DMS153 (cell line): ENCODE measurements at places on chromosomes 7 and 10.
A peak's percentile ranks its signal among the peaks of the same experiment; 100 is the strongest.

GRCh38 chr10:17915181-17915580 is 36.5 kb upstream of the SLC39A12 start:
- DNase-seq, result no peak

DNA sequence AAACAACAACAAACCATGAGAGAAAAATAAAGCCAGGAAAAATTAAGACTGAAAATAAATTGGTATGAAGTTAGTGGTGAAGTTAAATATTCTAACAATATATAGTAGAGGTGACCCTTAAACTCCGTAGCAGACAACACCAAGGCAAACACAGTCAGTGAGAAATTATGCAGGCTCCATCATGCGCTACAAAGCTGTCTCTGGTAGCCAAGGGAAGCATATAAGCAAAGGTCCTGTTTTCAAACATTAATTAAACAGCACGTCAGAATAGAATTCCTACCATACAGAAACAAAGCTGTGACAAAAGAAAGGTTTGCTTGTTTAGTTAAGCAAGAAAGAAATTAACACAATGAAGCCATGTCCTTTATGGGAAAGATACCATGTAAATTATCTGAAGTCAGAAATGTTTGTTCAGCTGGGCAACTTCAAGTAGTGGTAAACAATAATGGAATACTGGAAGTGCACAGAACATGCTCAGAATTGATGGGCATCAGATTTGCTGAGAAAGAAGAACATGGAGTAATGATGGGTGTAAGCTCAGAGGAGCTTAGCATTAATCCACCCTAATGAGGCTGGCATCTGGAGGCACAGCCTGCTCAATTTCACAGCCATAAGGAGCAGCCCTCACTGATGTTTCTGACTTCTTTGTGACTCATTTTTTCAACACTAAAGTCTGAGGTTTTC is 75.7 kb downstream of the IGF2BP3 start:
- DNase-seq, result peak; percentile 95

- no peak for DNase-seq
Observed at GRCh38 chr10:62182595-62182994, 86.0 kb downstream of the RTKN2 start.

GRCh38 chr10:65945061-65945460 is 980.8 kb upstream of the LRRTM3 start:
- DNase-seq, result no peak

DNA sequence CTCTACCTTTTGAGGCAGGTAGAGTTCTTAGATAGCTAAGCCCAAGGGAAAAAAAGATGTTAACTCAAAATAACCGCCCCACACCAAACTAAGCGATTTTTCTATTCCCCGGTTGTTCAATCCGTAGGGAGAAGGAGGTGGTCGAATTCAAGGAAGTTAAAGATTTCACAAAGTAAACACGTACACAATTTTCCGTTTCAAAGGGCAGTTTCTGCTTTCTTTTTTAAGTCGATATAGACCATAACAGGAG is 842 bp downstream of the KBTBD2 start:
- DNase-seq, result no peak
